ENCODE measurements at places on chromosomes 1 and 21.

DNA sequence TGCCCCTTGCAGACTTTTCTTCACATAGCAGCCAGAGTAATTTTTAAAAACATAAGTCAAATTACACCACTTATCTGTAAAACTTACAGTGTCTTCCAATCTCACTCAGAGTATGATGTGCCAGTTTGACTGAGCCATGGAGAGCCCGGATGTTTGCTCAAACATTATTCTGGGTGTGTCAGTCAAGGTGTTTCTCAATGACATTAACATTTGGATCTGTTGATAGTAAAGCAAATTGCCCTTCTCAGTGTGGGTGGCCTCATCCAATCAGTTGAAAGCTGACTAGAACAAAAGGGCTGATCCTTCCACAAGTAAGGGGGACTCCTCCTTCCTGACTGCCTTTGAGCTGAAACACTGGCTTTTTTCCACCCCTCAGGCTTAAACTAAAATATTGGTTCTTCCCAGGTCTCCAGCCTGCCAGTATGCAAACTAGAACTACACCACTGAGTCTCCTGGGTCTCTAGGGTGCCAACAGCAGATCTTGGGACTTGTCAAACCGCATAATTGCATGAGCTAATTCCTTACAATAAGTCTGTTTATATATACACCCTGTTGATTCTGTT, 157.9 kb upstream of the CTTNBP2NL start:
- no peak for DNase-seq

DNA sequence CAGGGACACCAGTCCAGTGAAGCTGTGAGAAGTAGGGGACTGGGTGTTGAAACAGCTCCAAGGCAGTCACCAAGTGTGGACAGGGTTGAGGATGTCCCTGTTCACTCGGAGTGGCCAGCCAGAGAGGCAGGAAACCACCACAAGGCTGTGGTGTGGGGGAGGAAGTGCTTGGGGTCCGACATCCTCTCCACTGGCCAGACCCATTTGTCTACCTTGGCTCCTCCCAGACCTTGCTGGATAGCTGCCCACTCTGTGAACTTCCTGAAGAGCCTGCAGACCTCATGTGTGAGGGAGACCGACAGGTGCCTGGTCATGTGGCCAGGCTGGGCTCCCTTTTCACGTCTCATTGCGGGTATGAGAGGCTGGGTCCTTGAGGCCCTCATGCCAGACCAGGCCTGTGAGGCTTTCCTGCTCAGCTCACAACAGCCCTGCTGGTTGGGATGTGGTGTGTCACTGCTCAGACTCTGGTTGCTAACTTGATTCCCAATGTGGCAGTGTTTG, 21.8 kb downstream of the CYP4B1 start:
- no peak for DNase-seq

DNA sequence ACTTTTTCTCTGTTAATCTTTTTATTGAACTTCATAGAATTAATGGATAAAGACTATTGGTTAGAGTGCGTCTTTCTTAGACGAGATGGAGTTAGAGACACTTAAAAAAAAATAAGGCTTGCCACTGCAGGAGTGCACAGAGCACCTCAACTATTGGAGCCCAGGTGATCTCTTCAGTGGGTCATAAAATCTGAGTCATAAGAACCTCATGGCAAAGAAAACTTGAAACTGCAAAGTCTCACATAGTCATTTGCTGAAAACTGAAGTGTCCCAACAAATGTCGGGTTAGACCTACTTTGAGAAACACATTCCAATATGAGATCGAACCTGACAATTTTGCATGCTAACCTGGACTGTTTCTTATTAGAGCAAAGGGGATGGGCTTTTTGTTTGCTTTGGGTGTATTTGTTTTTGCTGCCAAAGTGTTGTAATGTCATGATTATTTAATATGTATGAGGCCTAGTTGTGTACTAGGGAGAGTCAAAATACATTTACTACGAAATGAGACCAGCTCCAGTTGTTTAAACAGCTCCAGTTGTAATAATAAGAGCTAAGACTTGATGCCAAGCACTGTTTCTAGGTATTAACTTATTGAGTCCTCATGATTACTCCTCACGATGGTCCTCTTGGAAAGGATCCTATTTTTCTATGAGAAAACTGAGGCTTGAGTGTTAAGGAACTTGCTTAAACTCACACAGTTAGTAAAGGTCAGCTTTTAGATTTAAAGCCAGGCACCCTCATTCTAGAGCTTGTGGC, 65.1 kb downstream of the DDR2 start:
- DNase-seq = no peak

GRCh38 chr1:160539990-160540858, 17.2 kb upstream of the SLAMF6 start:
- no peak for DNase-seq

- DNase-seq = no peak
Measured at GRCh38 chr1:180249725-180250498, 19.8 kb downstream of the LHX4 start.

- DNase-seq = no peak
Measured at GRCh38 chr1:113538225-113538624, 147.9 kb downstream of the MAGI3 start.

DNA sequence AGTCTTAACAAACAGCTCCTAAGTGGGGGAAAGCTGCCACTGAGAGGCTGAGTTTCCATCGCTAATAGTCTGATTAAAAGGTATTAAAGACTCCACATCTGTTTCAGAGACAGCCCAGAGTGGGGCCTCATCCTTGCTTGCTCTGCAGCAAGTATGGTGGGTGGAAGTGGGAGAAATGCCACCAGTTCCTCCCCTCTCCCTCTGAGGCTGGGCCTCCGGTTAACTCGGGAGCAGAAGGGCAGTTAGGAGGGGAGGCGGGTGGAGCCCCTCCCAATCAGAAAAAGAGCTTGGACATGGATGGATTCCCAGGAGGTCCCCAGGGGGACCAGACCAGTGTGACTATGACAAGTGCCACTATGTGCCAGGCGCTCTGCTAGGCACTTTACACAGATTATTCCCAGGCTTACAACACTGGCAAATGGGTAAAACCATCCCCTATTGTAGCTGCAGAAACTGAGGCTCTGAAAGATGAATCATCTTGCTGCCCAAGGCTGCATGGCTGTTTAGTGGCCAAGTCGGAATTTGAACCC, 11.4 kb upstream of the ASCL5 start:
- DNase-seq = no peak

GRCh38 chr1:150720703-150721102, at the start of gene HORMAD1:
HORMAD1 (minus strand) TSS chr1:150720895; CDS start chr1:150719505, 1,390 bp downstream.
- no peak for DNase-seq

GRCh38 chr1:204225841-204226735, 12.3 kb upstream of the GOLT1A start:
- DNase-seq = peak; percentile 77

GRCh38 chr1:24769656-24770651, 24.7 kb downstream of the CLIC4 start:
- peak; percentile 89 for DNase-seq

DNA sequence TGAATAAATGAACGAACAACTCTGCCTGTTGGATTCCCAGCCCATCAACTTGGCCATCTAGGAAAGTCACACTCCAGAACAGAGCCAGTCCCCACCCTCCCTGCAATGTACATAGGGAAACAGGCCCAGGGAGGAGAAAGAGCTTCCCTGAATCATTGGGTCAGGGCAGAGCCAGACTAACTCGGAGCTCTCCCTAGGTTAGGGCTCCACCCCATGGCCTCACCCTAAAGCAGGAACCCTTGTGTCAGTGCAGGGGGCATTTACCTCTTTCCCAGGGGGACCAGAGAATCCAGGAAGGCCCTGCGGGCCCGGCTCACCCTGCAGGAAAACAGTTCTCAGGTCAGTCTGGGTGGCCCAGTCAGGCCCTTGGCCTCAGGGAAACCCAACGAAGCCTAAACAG, 11.6 kb downstream of the COL9A2 start:
- DNase-seq = no peak

GRCh38 chr1:183467687-183468086, 4.6 kb upstream of the SMG7 start:
- peak; percentile 74 for DNase-seq

- DNase-seq = no peak
Measured at GRCh38 chr21:44949779-44950198, 10.0 kb downstream of the SLX9 start.

GRCh38 chr1:96840396-96840795, 118.8 kb downstream of the PTBP2 start:
- no peak for DNase-seq

GRCh38 chr1:91731815-91732214, 154.1 kb downstream of the TGFBR3 start:
- DNase-seq = peak; percentile 91

- no peak for DNase-seq
Measured at GRCh38 chr21:41167348-41168342, at the start of gene BACE2. BACE2 (plus strand) TSS chr21:41168160; CDS start chr21:41168264, 104 bp downstream.

GRCh38 chr1:91851130-91852010, 34.6 kb downstream of the TGFBR3 start:
- no peak for DNase-seq

- DNase-seq = no peak
Measured at GRCh38 chr1:85342207-85342606, 65.8 kb upstream of the BCL10 start.

- DNase-seq = no peak
Measured at GRCh38 chr1:2128189-2128901, 66.2 kb downstream of the FAAP20 start.

- no peak for DNase-seq
Measured at GRCh38 chr1:193462629-193463320, 276.4 kb upstream of the B3GALT2 start.

DNA sequence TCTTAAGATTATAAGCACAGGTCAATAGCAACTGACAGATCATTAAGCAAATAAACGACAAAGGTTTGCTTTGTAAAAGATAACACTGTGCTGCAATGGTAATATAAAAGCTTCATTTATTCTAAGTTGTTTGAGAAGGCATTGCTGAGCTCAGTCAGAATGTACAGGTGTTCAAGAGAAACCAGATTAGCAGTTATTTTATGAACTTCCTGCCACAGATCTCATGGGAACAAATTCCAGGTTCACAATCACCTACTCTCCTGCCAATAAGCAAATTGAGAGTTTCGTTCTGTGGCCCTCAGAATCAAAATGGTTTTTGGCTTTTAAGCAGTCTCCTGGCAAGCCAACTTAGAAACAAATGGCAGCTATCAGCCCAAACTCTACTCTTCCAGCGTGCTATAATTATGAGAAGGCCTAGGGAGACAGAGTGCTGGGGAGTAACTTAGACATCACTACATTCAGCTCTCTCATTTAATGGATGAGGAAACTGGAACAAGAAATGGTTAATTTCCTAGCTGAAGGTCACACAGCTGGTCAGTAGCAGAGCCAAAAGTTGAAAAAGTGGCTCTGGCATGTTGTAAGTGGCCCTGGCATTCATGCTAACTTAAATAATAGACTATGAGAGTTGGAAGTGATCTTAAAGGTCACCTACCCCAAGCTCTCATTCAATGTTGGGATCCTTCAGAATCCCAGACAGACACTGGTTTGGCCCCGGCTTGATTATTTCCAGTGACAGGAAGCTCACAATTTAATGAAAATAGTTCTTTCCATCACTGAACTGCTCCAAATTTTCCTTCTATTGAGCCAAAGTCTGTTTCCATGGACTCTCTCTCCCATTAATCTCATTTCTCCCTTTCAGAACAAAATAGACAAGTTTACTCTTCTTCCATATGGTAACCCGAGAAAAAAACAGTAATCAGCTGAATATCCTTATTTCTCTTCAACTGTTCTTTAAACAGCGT, 82.6 kb upstream of the EDEM3 start:
- DNase-seq = no peak

DNA sequence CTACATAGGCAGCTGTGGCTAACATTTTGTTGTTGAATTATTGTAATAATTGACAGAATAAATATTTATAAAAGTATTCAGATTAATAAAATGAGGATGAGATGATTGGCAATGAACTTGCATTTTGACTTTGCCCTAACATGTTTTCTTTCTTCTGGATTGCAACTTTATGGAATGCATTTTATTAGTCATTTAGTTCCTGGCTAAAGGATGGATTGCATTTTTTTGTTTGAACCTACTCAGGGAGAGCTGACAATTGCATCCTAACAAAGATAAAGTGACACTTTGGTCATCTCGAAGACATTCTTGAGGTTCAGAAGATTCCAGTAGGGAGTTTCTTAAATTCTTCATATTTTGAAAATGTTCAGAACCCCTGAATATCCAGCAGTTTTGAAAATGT, 37.5 kb downstream of the PGM1 start:
- no peak for DNase-seq

DNA sequence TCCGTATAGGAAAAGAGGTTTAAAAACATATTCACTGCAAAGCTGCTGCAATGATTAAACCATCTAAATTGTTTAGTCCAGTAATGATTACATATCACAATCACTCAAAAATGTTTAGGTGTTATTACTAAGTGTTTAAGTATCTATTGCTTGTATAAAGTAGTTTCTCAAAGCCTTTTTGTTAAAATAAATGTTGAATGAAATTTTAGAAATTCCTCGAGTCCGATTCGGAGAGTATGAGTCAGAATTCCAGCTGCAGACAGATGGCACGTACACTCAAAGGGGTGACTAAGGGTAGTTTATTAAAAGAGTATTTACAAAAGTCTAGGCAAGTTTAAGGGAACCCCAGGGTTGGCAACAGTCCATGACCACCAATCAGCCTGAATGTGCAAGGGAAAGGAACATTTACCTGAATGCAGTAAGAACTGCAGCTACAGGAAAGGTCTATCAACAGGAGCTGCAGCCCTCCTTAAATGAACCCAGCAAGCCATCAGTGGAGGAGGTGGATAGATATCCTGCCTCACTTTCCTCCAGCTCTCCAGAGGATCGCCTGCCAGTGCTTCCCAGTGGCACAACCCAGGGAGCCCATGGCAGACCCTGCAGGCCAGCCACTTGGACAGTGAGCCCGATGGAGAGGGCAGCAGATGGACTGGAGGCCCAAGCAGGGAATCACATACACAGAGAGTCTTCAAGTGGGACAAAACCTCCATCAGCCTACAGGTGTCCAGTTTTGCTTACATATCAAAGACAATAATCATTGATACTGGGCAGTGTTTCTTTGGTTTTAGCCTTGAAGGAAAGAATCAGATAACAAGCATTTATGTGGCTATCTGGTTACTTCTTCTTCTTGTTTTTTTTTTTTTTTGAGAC, 92.1 kb upstream of the SLC44A3 start:
- peak; percentile 62 for DNase-seq

- DNase-seq = no peak
Measured at GRCh38 chr1:192024881-192025280, 133.4 kb upstream of the RGS18 start.

GRCh38 chr1:88877382-88877825, 14.0 kb downstream of the GTF2B start:
- DNase-seq = no peak

DNA sequence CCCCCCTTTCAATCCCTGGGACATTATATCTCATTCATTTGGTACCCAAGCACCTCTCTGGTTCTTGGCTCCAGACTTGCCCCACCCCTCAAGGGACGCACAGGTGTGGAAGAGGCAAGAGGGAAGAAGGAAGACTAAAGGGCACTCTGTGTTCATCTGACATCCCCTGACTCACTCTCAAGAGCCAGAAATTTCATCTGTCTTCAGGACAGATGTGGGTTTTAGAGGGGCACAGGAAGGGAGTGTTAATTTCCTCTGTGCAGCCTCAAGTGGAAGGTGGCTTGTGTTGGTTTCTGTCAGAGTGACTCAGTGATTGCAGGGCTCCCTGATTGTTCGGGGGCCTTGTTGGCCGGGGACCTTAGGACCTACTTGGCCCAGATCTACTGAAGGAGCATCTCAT, 2.4 kb downstream of the C2CD4D start:
- DNase-seq = no peak

- no peak for DNase-seq
Measured at GRCh38 chr1:206577626-206578025, 34.6 kb downstream of the EIF2D start.

Measured in epithelial cell of proximal tubule (primary cell).